Left cardiac atrium (tissue), 4 donors: ENCODE measurements at places on chromosomes 4 and X. TPM values are rescaled to one million over a fixed set of nuclear protein-coding genes. Genes with fewer than 3 reads are reported as not detected.

GRIA3 gene
- total RNA-seq, result 2.6 TPM

DNA sequence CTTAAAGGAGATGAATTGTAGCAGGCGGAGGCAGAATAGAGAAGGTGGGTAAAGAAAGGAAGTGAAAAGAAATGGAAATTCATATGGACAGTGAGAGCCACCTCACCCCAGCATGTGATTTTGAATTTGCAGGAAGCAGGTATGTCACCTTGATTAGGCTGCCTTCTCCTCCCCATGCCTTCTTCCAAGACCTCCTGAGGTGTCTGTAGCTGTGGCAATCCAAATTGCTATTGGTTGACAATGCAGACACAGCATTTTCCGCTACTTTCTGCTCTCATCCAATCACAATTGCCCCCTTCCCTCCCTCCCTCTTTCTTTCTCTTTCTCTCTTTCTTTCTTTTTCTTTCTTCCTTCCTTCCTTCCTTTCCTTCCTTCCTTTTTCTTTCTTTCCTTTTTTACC, 38.5 kb downstream of the RAB33B start:
- DNase-seq, result no peak

DNA sequence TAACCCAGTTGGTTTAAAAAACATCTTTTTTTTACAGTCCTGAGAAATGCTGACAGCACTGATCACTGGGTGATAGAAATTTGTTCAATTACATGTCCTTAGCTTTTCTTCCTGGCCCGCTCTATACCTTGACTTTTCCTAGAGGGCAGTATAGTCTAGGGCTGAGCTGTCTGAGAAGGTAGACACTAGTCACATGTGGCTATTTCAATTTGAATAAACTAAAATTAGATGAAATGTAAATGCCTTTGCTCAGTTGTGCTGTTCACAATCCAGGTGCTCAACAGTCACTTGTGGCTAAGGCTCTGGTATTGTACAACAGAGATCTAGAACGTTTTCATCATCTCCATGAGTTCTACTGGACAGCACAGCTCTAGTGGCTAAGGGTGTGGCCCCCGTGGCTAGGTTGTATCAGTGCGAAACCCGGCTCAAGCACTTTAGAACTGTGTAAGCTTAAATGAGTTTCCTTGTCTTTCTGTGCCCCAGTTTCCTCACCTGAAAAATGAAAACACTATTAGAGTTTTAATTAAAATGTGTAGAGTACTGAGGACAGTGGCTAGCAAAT, 111.6 kb upstream of the WDR17 start:
- no peak for DNase-seq

- peak; percentile 62 for DNase-seq
Measured at GRCh38 chr4:57182132-57182874, 72.1 kb upstream of the IGFBP7 start.

GRCh38 chr4:156962528-156962974, 9.0 kb downstream of the PDGFC start:
- no peak for DNase-seq
